ENCODE measurements at places on chromosomes 3 and 15. TPM values are rescaled to one million over a fixed set of nuclear protein-coding genes. Genes with fewer than 3 reads are reported as not detected.

- no peak for DNase-seq
Measured at GRCh38 chr15:23472033-23472432, 25.0 kb upstream of the GOLGA6L2 start.

DNA sequence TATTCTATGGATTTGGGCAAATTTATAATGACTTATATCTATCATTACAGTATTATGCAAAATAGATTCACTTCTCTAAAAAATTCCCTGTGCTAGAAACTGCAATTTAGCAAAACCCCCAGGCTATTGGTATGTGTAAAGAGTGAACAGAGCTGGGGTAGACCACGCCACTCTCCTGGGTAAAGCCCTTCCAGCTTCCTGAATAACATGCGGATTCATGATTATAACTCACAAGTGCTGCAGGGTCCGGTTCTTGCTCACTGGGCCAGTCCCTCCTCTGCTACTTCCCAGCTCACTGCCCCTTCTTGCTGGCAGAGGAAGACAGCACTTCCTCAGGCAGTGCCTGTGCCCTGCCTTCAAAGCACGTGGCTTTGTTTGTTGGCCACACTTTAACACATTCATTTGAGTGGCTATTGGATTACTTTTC, 4.1 kb downstream of the CD80 start:
- peak; percentile 65 for DNase-seq

DNA sequence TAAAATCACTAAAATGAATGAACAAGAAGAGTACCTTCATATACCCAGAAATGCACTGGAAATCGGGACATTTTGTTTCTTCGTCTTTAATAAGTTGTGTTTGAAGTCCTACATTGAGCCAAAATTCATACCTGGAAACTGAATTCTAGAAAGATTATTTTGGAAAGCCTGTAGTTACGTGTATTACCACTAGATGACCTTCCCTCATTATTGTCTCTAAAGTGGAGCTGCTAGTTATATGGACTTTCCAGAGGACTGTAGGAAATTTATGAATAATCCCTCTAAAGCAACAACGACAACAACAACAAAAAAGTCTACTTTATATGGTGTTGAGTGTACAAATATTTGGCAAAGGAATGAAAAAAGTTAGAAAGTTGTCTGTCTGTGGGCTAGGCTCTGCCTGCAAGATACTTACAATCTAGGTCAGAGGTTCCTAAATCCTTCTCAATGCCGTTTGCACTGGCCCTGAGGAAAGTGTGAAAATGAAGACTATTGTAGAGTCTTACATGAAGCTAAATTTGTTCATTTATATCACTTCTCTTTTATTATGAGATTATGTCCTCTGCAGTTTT, 234.8 kb upstream of the NR2E3 start:
- no peak for DNase-seq

The SECISBP2L gene
- 117 TPM for total RNA-seq

The GPR149 gene
- total RNA-seq, result not detected

All from B cell (primary cell).